NCI-H524 treated with DMSO at 0.1 percent for 48 hours (cell line): ENCODE measurements at places on chromosomes 12 and 14.

DNA sequence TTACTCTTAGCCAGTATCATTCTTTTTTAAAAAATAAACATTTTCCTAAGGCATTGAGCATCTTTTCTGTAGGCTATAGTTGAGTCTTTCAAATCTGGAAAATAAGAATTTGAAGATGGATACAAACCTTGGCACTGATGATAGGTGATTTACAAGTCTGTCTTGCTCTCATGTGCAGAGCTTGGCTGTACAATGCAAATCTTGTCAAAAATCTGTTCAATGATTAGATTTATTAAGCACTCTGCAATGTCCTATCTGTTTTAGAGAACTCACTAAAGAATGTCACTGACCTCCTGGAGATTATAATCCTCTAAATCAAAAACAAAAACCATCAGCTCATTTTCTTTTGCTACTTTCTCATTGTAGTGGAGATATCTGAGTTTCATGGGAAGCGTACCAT is 42.8 kb upstream of the AMIGO2 start:
- DNase-seq = no peak

GRCh38 chr12:48988030-48988649 is 10.0 kb downstream of the WNT1 start:
- no peak for DNase-seq

DNA sequence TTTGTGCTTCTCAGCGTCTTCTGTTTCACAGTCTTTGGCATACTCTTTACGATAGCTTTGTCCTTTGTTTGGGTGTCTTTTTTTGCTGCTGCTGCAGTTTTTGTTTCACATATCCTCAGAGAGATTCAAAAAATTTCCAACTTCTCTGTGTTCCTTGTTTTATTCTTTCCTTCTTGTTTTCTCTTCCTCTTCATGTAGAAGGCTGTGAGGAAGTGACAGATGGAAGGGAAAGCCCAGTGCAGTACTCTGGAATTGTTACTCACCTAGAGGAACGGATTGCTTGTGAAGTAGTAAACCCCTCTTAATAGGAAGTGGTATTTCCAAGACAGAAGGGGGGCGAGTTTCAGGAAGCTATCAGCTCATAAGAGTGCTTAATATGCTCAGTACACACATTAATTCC is 1.7 kb downstream of the CREBL2 start:
- DNase-seq = no peak

- no peak for DNase-seq
These were observed 487.5 kb downstream of the TMEM121 start for GRCh38 chr14:106013879-106014376.

- no peak for DNase-seq
These were observed 289.8 kb downstream of the GRIN2B start for GRCh38 chr12:13691598-13691997.

- DNase-seq = no peak
These were observed 1.8 kb upstream of the WNK1 start for GRCh38 chr12:750366-751191.

- DNase-seq = peak; percentile 62
These were observed 26.0 kb upstream of the GLIPR1L2 start for GRCh38 chr12:75364919-75365318.

- DNase-seq = no peak
These were observed 11.8 kb upstream of the ENDOU start for GRCh38 chr12:47736877-47737676.

GRCh38 chr14:20803223-20803622 is 579 bp upstream of the RNASE1 start:
- DNase-seq = no peak

DNA sequence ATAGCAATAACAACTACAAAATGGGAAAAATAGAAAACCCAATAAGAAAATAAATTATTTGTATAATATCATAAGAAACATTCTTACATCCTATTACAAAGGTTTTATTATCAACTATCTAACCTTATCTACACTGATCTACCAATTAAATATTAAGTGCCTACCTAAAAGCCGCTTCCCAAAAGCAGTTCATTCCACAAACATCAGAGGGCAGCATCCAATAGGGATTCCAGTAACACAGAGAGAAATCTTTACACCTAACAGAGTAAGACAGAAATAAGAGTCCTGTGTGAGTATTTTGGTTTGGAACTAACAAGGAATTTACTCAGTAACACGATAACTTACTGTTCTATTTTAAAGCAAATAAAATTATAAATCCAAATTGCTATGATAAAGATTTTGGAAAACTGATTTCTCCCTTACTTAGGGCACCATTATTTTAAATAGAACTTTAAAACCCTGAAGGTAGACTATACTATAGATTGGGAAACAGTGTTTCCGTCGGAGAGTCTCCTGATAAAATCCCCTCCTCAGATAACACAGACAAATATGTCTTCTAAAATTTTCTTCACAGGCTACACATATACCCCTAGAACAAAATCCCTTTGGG is 15.0 kb downstream of the GXYLT1 start:
- peak; percentile 24 for DNase-seq

- no peak for DNase-seq
These were observed 79.9 kb downstream of the BCL11B start for GRCh38 chr14:99192028-99192621.

GRCh38 chr14:89249065-89249695 is 167.9 kb downstream of the FOXN3 start:
- no peak for DNase-seq

- DNase-seq = no peak
These were observed 619 bp upstream of the NTN4 start for GRCh38 chr12:95790917-95791849.

DNA sequence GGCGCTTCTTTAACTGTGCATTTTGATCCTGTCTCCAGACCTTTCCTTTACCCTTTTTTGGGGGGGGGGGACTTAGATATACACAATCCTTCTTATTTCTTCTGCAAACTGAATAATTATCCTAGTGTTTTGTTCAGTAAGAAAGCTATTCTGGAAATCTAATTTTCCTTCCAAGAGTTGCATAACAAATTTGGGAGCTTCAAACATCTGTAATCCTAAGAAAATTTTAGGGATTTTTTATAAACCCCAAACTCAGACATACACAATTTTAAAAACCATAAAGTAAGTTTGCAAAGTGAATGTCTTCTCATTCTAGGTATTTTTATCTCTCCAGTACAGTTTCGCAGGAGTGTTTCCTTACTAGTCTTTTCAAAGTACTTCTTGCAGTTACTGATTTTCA is 182.7 kb upstream of the E2F7 start:
- no peak for DNase-seq

DNA sequence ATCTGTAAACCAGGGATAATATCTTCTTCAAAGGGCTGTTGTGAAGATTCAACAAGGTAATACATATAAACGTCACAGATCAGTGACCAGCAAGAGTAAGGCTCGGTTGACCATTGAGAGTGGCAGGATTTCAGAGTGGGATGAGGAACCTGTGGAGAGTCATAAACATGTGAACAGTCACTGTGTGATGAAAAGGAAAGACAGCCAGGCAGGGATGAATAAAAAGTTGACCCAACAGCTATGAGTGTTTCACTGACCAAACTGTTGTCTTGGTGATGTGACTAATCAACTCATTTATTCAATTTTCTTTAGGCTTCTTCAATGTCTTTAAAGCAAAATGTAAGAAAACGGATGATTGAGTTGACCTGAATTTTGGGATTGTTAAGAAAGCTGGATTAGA is 8.6 kb upstream of the FRMD6 start:
- DNase-seq = no peak

DNA sequence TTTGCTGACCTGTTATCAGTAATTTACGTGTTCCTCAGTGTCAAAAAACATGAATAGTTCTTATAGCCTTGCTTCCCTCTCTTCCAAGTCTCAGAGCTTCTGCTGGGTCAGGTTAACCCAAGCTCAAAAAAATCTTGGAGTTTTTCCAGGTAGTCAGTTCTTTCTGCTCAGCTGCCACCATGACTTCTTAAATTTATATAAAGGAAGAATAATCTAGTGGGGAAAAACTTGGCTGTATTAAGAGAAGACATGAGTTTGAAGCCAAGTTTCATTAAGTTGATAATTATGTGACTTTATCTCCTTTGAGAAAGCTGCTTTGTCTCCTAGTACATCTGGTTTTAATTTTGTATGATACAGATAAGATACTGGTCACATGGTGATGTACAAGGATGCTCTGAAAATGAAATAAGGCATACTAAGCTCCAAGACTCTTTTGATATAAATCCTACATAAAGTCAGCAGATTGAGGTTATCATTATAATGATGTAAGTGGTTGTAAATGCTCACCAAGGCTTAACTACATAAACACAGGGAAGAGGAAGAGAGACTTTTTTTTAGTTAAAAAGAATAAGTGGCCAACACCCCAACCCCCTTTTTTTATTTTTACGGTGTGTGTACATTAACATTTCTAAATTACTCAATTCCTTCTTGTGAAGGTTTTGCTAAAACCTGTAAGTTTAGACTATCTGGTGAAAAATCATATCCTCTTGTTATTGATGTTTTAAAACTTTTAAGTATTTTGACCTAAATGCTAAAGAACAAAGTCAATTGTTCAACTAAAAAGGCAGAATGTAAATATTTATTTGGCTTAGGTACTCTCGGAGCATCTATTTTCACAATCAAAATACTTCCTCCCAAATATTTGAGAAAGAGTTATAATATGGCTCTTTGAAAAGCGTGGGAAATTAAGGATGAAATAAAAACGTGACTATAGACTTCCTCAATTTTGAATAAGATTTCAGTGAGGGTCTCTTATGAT is 84.1 kb upstream of the SLC38A2 start:
- DNase-seq = no peak

GRCh38 chr12:25089738-25090137 is 105.2 kb downstream of the DNAI7 start:
- no peak for DNase-seq

- no peak for DNase-seq
These were observed 95.1 kb downstream of the UNC79 start for GRCh38 chr14:93525696-93526451.

DNA sequence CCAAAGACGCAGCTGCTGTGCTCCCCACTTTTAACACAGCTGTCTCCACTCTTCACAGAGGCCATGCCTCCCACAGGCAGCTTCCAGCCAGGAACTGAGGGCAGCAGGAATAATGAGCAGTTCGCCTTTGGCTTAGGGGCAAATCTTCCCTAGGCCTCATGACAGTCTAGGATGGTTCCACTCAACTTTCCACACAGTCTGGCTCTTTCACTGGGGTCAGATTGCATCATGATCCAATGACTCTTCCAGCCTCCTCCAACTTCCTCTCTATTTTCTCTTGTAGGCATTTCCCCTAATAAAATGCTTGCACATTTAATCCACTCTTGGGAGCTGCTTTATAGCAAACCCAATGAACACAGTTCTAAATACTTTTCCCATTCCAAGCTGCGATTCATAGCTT is 271.6 kb upstream of the ATP2B1 start:
- no peak for DNase-seq

DNA sequence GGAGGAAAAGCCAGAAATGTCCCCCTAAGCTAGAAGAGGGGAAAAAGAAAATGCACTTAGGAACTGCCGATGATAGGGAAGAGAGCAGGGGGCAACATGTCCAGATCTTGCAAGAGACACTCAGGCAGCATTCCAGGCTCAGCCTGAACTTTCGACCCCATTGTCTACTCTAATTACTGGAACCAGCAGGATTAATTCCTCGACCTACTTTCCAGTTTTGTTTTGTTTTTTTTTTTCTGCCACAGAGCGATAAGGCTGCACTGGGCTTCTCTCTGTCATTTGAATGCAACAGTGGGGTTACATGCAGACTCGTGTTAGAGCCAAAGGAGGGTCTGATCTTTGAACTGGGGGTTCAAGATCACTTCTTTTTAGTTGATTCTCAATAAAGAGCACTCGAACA is 68.7 kb upstream of the MED13L start:
- no peak for DNase-seq

- no peak for DNase-seq
These were observed 437.4 kb downstream of the RMST start for GRCh38 chr12:97899956-97900355.

GRCh38 chr14:91708795-91709194 is 23.1 kb downstream of the CATSPERB start:
- DNase-seq = no peak

DNA sequence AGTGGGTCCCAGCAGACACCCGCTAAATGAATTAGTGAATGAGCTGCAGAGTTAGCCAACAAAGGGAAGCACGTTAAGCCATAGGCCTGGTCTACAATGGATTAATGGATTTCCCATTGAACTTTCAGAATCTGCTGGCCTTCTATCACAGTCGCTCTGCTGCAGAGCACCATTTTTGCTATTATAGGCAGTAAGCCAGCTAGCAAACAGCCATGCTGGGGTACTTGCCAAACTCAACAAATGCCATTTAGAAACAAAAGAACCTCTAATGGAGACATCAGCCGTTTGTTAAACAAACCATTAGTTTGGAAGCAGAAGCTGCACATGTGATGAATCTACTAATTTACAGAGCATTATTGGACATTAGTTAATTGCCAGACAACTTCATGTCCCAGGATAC is 181.1 kb upstream of the STXBP6 start:
- no peak for DNase-seq

DNA sequence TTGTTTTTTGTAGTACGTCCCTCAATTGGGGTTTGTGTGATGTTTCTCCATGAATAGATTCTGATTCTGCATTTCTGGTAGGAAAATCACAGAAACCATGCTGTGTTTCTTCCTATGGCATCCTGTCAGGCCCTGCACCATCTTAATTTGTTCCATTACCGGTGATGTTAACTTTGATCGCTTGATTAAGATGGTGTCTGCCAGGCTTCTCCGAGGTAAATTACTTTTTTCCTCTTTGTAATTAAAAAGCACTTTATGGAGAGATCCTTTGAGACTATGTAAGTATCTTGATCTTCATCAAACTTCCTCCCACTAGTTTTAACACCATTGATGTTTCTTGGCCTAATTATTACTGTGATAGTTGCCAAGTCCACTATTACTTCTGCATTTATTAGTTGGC is 15.0 kb upstream of the KRT7 start:
- DNase-seq = no peak

GRCh38 chr12:58368001-58368400 is 426.6 kb downstream of the ATP23 start:
- no peak for DNase-seq

DNA sequence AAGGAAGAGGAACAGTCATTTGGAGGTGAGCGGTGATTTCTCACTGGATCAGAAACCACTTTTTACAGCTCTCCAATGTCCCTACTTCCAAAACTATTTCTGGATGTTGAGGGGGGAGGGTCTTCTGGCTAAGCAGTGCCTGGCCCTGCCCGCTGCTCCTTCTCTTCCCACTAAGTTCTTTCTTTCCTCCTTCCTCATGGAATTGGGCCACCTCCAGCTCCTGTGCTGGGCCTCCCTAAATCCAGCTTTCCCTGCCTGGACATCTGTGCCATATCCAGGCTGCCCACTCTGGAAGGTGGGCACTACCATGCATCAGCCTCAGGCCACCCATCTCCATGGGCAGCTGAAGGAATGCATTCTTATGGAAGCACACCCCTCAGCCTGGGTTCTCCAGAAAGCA is 11.5 kb downstream of the DHRS2 start:
- DNase-seq = no peak
